Liver (tissue), 10 donors: ENCODE measurements at places on chromosomes 2 and 18. TPM values are rescaled to one million over a fixed set of nuclear protein-coding genes. Genes with fewer than 3 reads are reported as not detected.

DNA sequence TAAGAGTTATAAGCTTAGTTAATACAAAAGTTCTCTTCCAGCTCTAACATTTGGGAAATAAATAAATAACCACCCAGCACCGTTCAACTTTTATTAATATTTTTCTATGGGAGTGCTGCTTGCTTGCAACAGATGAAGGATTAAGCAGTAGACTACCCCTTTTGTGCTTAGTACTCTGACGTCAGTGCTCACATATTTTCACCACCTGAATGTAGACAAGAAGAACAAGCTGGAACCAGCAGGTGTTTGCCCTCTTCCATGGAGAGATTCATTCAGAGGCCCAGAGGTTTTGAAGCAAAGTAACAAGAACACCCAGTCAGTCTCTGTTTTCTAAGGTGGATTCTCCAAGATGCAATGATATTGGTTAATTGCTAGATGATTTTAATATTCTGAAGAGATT lies 307.1 kb upstream of the PIK3C3 start:
- no peak for DNase-seq
- no peaks in the 10 kb centered on the region for H3K27me3 ChIP-seq
- no peak overlapping the region for H3K27ac ChIP-seq
- no peaks in the 10 kb centered on the region for H3K36me3 ChIP-seq
- H3K4me3 ChIP-seq = no peak overlapping the region

DNA sequence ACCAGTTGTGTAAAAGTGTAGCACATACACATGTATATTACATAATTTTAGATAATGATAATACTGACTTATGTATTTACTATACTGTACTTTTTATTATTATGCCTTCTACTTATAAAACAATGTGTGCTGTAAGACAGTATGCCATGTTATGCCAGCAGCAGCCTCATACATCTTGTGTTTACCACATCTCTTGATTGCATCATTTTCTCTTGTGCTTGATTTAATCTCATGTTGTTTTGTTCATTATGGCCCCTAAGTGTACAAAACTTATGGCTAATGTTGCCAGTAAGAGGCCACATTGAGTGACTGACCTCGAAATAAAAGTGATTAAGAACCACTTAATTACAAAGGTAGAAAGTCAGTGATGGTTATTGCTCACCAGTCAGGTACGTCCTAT lies 128.0 kb upstream of the SP5 start:
- no peak for DNase-seq
- no peaks in the 10 kb centered on the region for H3K36me3 ChIP-seq
- no peak overlapping the region for H3K4me3 ChIP-seq
- no peaks in the 10 kb centered on the region for H3K4me1 ChIP-seq
- H3K27me3 ChIP-seq = no peaks in the 10 kb centered on the region

- no peaks in the 10 kb centered on the region for H3K36me3 ChIP-seq
- no peak overlapping the region for H3K27ac ChIP-seq
- no peak for DNase-seq
- H3K27me3 ChIP-seq = no peaks in the 10 kb centered on the region
These were observed 933.6 kb upstream of the SLC39A10 start for GRCh38 chr2:194723446-194723845.

DNA sequence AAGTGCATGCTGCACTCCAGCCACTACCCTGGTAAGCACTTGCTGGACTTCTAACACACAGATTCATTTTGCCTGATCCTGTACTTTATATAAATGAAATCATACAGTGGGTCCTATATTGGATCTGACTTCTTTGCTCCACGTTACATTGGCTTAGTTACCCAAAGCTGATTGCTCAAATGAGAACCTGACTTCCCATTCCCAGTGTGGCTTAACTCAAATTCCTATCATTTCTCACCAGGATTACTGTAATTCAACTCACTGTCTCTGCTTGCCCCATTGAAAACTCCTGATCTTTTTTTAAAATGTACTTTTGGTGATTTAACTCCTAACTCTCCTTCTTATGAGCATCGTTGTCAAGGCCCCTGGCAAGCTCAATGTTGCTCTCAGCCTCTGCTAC lies 1.4 kb downstream of the RSAD2 start:
- H3K27me3 ChIP-seq = no peaks in the 10 kb centered on the region
- no peak overlapping the region for H3K4me3 ChIP-seq
- H3K4me1 ChIP-seq = no peaks in the 10 kb centered on the region
- no peak for DNase-seq
- no peaks in the 10 kb centered on the region for H3K36me3 ChIP-seq
- no peak overlapping the region for H3K27ac ChIP-seq

DNA sequence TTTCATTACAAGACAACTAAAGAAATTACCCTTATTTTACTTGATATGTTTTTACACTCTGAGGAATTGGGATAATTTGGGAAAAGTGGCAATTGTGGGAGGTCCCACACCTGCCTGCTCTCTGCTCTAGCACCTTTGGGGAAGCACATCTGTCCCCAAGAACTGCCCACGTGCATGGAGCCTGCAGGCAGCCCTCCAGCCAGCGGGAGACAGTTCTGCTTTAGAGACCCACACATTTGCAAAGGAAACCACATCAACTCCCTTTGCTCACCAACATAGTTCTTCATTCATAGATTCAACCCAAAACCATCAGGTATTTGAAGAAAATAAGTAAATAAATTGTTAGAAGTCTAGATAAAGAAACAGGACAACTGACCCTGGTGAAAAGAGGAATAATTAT lies 239.9 kb upstream of the ID2 start:
- peaks cover 9% of the 10 kb centered on the region for H3K4me1 ChIP-seq
- H3K4me3 ChIP-seq = no peak overlapping the region
- H3K27ac ChIP-seq = no peak overlapping the region
- no peaks in the 10 kb centered on the region for H3K36me3 ChIP-seq
- H3K27me3 ChIP-seq = no peaks in the 10 kb centered on the region

DNA sequence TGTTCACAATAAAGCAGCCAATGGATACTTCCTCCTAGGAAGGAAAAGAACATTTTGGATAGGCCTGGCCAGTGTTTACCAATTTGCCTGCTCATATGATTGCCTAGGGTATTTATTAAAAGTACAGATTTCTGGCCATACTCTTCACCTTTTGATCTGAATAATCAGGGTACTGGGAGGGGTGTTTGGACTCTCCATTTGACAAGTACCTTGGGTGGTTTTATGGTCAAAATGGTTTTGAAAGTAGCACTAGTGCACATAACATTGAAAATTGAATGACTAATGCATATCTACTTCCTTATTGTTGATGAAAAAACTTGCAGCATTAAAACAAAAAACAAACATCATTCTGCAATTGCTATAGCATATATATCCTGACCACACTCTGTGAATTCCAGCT lies 333.3 kb upstream of the CDH2 start:
- no peaks in the 10 kb centered on the region for H3K36me3 ChIP-seq
- no peaks in the 10 kb centered on the region for H3K27me3 ChIP-seq
- H3K4me1 ChIP-seq = no peaks in the 10 kb centered on the region
- no peak overlapping the region for H3K4me3 ChIP-seq
- no peak overlapping the region for H3K27ac ChIP-seq

DNA sequence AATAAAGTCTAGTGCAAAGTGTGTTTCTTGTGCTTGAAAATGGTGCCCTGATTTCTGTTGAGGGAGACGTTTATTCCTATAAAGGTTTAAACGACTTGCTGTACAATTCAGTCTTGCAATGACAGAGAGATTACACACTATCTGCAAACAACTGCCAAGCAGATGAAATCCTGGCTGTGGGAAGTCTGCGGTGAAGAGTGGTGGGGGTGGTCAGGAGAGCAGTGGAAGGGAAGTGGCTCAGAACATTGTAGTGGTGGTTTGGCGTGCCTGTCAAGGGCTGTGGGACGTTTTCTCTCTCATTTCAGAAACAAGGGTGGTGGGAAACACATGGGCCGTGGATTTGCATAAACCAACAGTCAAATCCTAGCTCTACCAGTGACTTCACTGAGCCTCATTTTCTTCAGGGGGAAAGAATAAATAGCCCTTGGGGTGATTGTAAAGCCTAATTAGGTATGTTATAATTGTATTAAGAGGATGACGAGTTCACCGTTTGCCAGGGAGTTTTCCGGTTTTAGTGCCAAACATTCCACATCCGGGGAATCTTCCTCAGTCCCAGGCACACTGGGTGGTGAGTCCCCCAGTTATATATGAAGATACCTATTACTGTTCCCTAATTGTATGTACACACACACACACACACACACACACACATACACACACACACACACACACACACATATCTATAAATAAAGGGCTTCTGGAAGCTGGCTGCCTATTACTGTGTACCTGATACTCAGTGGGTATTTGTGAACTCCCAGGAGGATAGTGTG lies 115.0 kb downstream of the SPTBN1 start:
- H3K4me3 ChIP-seq = no peak overlapping the region
- H3K4me1 ChIP-seq = peaks cover 94% of the 10 kb centered on the region
- no peaks in the 10 kb centered on the region for H3K36me3 ChIP-seq
- H3K27ac ChIP-seq = peak overlapping the region; percentile 90
- H3K27me3 ChIP-seq = no peaks in the 10 kb centered on the region

DNA sequence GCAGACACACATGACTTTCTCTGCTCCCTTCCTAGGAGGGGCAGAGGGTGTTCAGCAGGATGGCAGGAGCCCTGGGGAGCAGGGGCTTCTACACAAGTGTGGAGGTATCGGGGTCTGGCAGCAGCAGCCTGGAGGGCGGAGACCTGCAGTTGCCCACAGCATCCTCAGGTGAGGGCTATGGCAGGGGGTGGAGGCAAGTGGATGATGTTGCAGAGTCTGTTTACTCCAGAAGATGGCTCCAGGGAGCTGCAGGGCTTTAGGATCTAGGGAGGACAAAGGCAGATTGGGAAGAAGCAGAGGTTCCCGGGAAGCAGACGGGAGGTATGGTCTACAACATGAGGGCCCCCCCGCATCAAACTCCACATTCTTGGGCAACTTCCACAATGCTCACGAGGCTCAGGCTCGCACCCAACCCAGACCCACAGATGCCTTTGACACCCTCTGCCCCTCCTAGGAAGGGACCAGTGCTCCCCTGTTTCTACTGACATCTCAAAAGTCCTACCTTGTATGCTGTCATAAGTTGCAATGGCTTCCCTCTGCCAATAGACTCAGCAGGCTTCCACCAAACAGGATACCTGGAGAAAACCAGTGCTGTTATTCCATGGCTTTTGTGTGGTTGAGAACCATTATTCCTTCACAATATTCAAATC lies 12.0 kb upstream of the ATP6V1C2 start:
- H3K36me3 ChIP-seq = no peaks in the 10 kb centered on the region
- no peak overlapping the region for H3K27ac ChIP-seq
- H3K4me1 ChIP-seq = no peaks in the 10 kb centered on the region
- no peak for DNase-seq

GRCh38 chr18:9516437-9517064 lies 41.2 kb downstream of the RALBP1 start:
- H3K27ac ChIP-seq = no peak overlapping the region
- no peak overlapping the region for H3K4me3 ChIP-seq
- H3K36me3 ChIP-seq = peaks cover 3% of the 10 kb centered on the region
- no peak for DNase-seq
- no peaks in the 10 kb centered on the region for H3K27me3 ChIP-seq

DNA sequence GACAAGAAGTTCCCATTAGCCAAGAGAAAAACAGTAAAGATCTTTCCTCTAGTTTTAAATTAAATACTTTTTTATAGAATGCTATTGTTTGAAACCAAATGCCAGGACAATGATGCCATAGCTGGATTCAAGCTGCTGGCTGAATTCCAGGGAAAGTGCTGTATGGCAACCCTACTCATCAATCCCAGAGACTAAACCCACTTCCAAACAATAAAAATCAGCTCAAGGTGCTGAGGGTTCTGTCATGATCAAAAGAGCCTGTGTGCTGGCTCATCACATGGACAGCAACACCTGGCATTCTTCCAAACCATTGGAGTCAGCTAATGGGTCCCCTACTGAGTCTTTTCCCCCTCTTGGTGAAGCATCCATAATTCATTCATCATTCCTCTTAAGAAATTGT lies 53.7 kb upstream of the PARD3B start:
- H3K4me1 ChIP-seq = no peaks in the 10 kb centered on the region
- no peaks in the 10 kb centered on the region for H3K36me3 ChIP-seq
- H3K27me3 ChIP-seq = no peaks in the 10 kb centered on the region
- no peak overlapping the region for H3K27ac ChIP-seq
- no peak for DNase-seq
- H3K4me3 ChIP-seq = no peak overlapping the region

DNA sequence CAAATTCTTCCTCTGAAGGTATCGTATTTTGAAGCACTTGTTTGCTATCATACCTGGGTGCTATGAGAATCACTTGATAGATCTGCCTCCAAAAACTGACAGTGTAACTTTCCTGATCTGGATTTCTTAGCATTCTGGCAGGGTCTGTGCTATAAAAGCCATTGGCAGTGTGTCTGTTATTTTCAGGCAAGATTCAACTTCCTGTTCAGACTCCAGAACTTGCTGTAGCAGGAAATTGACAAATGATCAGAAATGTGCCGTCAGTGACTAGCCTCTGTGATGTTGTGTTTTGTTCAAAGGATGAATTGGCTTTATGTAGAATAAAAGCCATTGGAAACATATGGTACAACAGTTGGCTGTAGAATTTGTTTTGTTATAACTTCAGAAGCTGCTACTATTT lies 273.3 kb downstream of the PTPRM start:
- no peaks in the 10 kb centered on the region for H3K4me1 ChIP-seq
- no peak for DNase-seq
- H3K36me3 ChIP-seq = no peaks in the 10 kb centered on the region

DNA sequence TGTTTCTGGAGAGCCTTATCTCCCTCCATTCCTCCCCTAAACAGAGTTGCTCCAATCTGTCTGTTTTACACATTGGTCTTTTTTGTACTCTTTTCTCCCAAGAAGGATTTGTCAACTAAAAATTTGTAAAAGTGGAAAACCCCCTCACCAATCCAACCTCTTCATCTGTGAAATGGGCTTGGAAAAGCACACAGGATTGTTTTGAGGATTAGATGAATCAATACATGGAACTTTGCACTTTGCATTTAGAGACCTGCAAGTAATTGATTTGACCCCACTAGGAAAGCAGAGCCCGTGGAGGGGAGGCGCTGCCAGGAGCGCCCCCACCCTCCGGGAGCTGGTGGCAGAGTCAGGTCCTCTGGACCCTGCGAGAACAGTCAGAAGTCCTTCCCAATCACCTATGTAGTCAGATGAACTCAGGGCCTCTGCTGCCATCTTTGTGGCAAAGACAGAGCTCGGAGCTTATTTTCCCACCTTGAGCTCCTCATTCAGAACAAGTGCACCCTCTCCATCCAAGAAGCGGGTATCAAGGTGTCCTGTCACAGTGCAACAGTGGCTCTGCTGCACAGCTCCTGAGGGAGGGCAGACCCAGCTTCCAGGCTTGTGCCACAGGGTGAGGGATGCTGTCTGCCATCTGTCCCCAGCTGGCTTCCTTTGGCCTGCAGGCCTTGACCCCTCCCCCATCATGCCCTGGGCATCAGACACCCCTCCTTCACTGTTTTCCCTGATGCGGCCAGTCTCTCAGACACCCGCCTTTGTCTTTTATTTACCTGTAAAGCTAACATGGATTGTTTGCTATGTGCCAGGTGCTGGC lies 1.7 kb upstream of the TMEM185B start:
- no peak for DNase-seq
- no peaks in the 10 kb centered on the region for H3K27me3 ChIP-seq
- no peak overlapping the region for H3K27ac ChIP-seq

- H3K4me1 ChIP-seq = no peaks in the 10 kb centered on the region
- no peak overlapping the region for H3K4me3 ChIP-seq
- no peaks in the 10 kb centered on the region for H3K36me3 ChIP-seq
- H3K27me3 ChIP-seq = no peaks in the 10 kb centered on the region
- DNase-seq = no peak
- H3K27ac ChIP-seq = no peak overlapping the region
These were observed 88.2 kb downstream of the LONRF2 start for GRCh38 chr2:100234141-100234540.

Gene ANKZF1
- 30.6 TPM for total RNA-seq

Gene TDRD15
- total RNA-seq = 0.75 TPM

Gene OXER1
- total RNA-seq = 2.2 TPM

Gene ACOXL
- not detected for total RNA-seq

Gene LIMS1
- 37.1 TPM for total RNA-seq

Gene DYSF
- 15.1 TPM for total RNA-seq
